Type B pancreatic cell (in vitro differentiated cells): ENCODE measurements at places on chromosomes 11 and 22.

GRCh38 chr11:121291896-121292494 lies 576 bp upstream of the SC5D start:
- peaks cover 15% of the 10 kb centered on the region for H3K36me3 ChIP-seq
- no peaks in the 10 kb centered on the region for H3K27me3 ChIP-seq
- H3K4me3 ChIP-seq, result peak overlapping the region; percentile 98
- H3K27ac ChIP-seq, result peak overlapping the region; percentile 95

DNA sequence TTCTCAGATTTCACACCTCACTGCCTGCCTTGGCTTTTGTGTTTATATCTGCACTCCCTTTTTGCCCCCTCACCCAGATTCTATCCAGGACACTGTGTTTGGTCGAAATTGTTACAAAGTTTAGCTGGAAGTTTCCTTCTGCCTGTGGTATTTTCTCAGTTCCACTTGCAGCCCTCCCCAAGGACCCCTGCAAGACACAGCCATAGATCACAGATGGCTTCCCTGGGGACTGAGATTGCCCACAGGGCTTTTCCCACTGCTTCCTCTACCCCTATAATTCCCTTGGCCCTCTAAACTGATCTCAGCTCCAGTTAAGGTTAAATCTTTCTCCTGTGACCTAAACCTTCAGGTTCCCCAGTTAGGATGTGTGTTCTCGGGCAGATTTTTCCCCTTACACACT lies 146.1 kb upstream of the C11orf87 start:
- DNase-seq, result no peak
- H3K4me3 ChIP-seq, result no peak overlapping the region
- H3K27me3 ChIP-seq, result peaks cover 3% of the 10 kb centered on the region
- no peaks in the 10 kb centered on the region for H3K36me3 ChIP-seq

DNA sequence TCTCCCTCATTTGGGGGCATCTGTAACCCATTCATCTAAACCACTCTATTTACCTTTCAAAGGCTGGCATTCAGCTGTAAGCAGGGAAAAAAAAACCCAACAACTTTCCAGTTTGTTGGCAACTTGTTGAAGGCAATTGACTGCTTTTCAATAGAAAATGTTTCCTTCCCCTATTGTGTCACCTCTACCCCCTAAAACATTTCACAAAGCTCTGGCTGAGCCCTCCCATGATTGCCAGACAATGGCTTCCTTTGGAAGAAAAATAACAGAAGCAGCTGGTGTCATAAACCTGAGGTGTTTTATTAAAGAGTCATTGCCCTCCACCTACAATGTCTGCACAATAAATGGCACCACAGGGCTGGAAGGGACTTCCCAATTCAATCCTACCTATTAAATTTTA lies 22.1 kb upstream of the PSMA1 start:
- no peak overlapping the region for H3K4me3 ChIP-seq
- no peaks in the 10 kb centered on the region for H3K36me3 ChIP-seq
- H3K27ac ChIP-seq, result no peak overlapping the region
- no peak for DNase-seq
- no peaks in the 10 kb centered on the region for H3K27me3 ChIP-seq

DNA sequence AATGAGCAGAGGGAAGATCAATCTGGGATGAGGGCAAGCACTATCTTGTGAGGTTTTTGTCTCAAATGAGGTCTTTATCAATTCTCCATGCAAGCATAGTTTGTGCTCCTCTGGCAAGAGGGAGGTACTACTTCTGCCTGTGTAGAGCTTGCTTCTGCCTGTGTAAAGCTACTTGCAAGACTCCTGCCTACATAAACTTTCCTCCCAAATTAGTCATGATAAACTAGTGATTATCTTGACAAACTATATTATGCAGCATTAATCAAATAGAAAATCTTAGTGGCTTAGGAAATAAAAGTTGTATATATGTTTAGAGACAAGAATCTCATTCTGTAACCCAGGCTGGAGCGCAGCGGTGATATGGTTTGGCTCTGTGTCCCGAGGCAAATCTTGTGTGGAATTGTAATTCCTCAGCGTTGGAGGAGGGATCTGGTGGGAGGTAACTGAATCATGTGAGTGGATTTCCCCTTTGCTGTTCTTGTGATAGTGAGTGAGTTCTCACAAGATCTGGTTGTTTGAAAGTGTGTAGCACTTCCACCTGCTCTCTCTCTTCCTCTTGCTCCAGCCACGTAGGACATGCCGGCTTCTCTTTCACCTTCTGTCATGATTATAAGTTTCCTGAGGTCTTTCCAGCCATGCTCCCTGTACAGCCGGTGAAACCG lies 8.0 kb upstream of the MMP10 start:
- H3K27ac ChIP-seq, result no peak overlapping the region
- no peaks in the 10 kb centered on the region for H3K4me1 ChIP-seq
- H3K36me3 ChIP-seq, result no peaks in the 10 kb centered on the region
- peaks cover 4% of the 10 kb centered on the region for H3K27me3 ChIP-seq
- DNase-seq, result no peak

DNA sequence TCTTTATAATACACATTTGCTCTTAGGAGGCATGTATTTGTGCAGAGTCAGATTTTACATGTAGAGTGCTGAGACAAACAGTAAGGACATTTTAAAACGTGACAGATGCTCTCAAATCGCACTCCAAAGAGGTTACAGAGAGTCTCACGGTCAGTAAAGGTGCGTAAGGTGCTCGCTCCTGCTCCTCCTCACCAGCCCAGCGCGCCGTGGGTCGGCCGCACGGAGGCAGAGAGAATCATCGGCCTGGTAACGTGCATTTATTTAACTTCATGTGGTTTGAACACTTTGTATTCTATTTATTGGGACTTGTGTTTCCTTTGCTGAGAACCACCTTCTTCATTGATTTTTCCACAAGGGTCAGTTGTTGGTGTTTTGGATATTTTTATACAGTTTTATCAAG lies 900.1 kb downstream of the BRD1 start:
- peaks cover 24% of the 10 kb centered on the region for H3K27me3 ChIP-seq
- H3K36me3 ChIP-seq, result no peaks in the 10 kb centered on the region
- peaks cover 3% of the 10 kb centered on the region for H3K4me1 ChIP-seq
- no peak overlapping the region for H3K27ac ChIP-seq
- H3K4me3 ChIP-seq, result no peak overlapping the region

DNA sequence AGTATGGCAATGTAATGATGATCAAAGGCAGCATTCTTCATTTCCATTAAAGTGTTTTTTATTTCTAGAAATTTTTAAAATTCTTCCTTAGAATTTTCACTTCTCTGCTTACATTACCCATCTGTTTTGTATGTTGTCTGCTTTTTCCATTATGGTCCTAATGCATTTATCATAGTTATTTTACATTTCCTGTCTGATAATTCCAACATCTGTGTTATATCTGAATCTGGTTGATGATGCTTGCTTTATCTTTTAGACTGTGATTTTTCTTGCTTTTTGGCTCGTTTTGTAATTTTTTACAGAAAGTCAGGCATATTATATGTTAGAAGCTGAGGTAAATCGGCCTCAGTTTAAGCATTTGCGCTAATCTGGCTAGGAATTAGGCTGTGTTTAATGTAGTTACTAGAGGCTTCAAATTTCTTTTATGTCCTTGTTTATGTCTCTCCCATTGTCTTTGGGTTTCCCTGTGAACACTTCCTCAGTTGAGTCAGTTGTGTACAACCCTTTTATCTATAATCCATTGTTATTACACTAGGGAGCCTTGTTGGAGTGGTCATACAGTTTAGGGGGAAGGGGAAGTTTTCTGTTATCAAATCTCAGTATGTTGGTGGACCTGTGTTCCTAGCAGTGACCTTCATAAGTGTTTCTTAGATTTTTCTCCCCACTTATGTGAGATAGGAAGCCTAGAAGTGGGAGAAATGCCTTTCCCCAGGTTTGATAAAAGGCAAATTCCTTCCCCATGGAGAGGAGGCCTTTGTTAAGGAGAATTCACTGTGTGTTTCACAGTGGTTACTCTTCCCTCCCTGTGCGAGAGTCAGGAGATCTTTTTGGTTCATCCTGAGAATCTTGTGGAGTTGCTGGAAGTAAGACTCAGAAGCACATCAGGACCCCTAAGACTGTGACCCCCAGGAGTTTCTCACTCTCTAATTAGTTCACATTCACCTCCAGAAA lies 437.5 kb downstream of the INSC start:
- H3K4me3 ChIP-seq, result no peak overlapping the region
- H3K36me3 ChIP-seq, result no peaks in the 10 kb centered on the region
- DNase-seq, result no peak
- no peaks in the 10 kb centered on the region for H3K4me1 ChIP-seq
- H3K27ac ChIP-seq, result no peak overlapping the region
- no peaks in the 10 kb centered on the region for H3K27me3 ChIP-seq
